Naive thymus-derived CD4-positive, alpha-beta T cell (primary cell): ENCODE measurements at places on chromosomes 1 and 21. TPM values are rescaled to one million over a fixed set of nuclear protein-coding genes. Genes with fewer than 3 reads are reported as not detected.

FAM167B gene
- total RNA-seq: 2.0 TPM

SMPDL3B gene
- total RNA-seq: 0.47 TPM

DNA sequence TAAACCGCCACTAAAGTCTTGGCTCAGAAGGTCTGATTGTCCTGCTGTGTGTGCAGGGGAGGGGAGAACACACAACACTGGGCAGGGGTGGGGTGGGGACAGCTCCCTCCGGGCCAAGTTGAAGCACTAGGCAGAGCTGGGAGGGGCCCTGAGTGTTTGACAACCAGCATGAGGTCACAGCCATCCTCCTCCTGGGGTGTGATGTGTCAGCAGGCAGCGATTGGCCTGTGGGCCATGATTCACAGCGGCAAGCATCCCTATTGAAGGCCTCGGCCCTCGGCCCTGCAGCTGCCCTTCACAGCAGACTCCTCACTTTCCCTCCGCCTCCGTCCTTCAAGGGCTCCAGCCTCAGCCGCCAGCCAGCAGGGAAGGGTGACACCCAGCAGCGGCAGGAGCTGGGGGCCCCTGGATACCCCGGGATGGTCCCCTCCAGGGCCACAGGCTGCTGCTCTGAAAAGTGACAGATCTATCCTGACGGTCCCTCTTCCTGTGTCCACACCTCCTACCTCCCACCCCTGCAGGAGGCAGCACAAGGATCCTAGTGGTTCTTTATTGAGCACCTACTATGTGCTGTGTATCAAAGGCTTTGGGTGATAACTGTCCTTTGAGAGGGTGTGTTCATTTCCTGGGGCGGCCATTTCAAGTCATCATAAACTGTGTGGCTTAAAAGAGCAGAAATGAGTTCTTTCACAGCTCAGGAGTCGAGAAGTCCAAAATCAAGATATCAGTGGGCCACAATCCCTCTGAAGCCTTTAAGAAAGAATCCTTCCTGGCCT lies 66.0 kb upstream of the SLC25A33 start:
- H3K4me1 ChIP-seq: no peaks in the 10 kb centered on the region
- H3K27ac ChIP-seq: no peak overlapping the region
- H3K4me3 ChIP-seq: no peak overlapping the region
- H3K27me3 ChIP-seq: no peaks in the 10 kb centered on the region
- DNase-seq: no peak
- H3K36me3 ChIP-seq: no peaks in the 10 kb centered on the region

GRCh38 chr1:73820843-73821242 lies 377.1 kb downstream of the LRRIQ3 start:
- H3K27me3 ChIP-seq: no peaks in the 10 kb centered on the region
- H3K4me1 ChIP-seq: no peaks in the 10 kb centered on the region
- H3K27ac ChIP-seq: no peak overlapping the region

- H3K36me3 ChIP-seq: no peaks in the 10 kb centered on the region
- no peaks in the 10 kb centered on the region for H3K27me3 ChIP-seq
- no peak overlapping the region for H3K4me3 ChIP-seq
- H3K4me1 ChIP-seq: no peaks in the 10 kb centered on the region
- H3K27ac ChIP-seq: no peak overlapping the region
Measured at GRCh38 chr1:46790446-46791101, 8.3 kb upstream of the CYP4B1 start.
